ENCODE measurements at places on chromosomes 7 and 10. TPM values are rescaled to one million over a fixed set of nuclear protein-coding genes. Genes with fewer than 3 reads are reported as not detected.

- DNase-seq: no peak
These were observed 144.5 kb upstream of the POT1 start for GRCh38 chr7:125074141-125074540.

- no peak for DNase-seq
These were observed 229.8 kb upstream of the YAE1 start for GRCh38 chr7:39336442-39336841.

DNA sequence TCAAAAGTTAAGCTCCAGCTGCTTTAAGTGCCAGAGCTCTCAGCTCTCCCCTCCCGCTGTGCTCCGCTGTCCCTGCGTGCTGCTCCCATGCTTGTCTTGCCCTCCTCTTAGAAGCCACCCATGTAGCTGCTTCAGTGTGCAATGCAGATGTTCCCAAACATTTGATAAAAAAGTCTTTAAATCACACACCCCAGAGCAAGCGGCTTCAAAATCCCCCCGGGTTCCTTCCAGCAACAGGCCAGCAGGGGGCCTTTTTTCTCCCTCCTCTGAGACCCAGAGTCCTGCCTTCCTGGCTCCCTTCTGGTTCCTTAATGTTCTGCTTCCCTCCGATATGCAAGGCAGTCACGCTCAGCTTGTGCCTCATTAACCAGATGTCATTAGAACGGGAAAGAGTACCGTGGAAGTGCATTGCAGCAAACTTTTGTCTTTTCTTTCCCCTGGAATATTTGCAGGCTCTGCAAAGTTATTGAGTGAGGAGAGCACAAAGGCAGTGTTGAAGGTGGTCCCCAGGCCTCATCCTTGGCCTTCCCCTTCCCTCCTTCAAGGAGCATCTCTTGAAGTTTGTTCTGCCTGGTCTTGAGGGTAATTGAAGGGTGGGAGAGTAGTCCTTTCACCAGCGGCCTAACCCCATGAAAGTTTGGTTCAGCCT is 25.5 kb downstream of the LDB3 start:
- DNase-seq: no peak

- DNase-seq: no peak
These were observed 335.5 kb downstream of the LRRTM3 start for GRCh38 chr10:67261300-67261797.

- no peak for DNase-seq
These were observed 259.5 kb upstream of the NPY start for GRCh38 chr7:24024276-24025068.

DNA sequence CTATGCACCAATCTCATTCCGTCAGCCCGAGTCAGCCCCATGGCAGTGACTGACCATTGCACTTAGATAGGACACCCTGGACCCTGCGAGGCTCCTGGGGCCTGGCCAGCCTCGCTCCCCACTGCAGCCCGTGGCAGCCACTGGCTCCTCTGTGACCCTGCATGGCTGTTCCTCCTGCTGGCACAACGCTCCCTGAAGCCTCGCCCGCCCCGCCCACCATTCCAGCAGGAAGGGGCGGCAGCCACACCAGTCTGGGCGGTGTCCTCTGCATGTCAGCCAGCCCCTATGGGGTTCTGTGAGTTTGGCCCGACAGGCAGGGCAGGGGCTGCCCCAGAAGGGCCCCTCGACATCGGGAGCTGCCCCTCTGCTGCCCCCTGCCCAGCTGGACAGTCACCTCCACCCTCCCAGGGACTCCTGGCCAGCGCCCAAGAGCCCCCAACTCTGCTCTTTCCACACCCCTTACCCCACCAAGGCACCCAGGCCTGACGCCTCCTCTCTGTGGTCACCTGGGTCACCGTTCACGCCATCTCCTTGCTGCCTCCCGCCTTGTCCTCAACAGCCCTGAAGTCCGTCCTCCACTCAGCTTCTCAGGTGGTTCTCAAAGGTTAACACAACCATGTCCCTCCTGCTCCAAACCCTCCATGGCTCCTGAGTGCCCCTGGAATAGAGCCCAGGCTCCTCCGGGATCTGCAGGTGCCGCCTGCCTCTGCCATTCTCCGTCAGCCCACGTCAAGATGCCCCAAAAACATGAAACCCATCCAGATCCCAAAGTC is 103.5 kb downstream of the MICALL2 start:
- DNase-seq: no peak

The AGMO gene
- 0.27 TPM for total RNA-seq

The TAS2R60 gene
- not detected for total RNA-seq

The SPDYE16 gene
- 0.31 TPM for total RNA-seq

The CTAGE8 gene
- total RNA-seq: 8.9 TPM

The CUL1 gene
- 58.9 TPM for total RNA-seq

The PGAM2 gene
- total RNA-seq: 2.5 TPM

GRCh38 chr10:74133923-74134820 is 16.5 kb downstream of the AP3M1 start:
- DNase-seq: no peak

The GPER1 gene
- 0.64 TPM for total RNA-seq

- no peak for DNase-seq
These were observed 13.9 kb downstream of the VCL start for GRCh38 chr10:74011770-74012169.

Data from progenitor cell of endocrine pancreas (in vitro differentiated cells).